Vagina (tissue), 2 donors: ENCODE measurements at places on chromosomes 16 and 17. TPM values are rescaled to one million over a fixed set of nuclear protein-coding genes. Genes with fewer than 3 reads are reported as not detected.

The KRT27 gene
- total RNA-seq: not detected

The C17orf100 gene
- total RNA-seq: 3.2 TPM

The STH gene
- total RNA-seq: not detected

The VASN gene
- 37.6 TPM for total RNA-seq

The GRB7 gene
- total RNA-seq: 23.6 TPM

- H3K27me3 ChIP-seq: no peaks in the 10 kb centered on the region
- DNase-seq: no peak
- no peak overlapping the region for H3K4me3 ChIP-seq
Measured at GRCh38 chr16:25707982-25708583, 16.3 kb downstream of the HS3ST4 start.

DNA sequence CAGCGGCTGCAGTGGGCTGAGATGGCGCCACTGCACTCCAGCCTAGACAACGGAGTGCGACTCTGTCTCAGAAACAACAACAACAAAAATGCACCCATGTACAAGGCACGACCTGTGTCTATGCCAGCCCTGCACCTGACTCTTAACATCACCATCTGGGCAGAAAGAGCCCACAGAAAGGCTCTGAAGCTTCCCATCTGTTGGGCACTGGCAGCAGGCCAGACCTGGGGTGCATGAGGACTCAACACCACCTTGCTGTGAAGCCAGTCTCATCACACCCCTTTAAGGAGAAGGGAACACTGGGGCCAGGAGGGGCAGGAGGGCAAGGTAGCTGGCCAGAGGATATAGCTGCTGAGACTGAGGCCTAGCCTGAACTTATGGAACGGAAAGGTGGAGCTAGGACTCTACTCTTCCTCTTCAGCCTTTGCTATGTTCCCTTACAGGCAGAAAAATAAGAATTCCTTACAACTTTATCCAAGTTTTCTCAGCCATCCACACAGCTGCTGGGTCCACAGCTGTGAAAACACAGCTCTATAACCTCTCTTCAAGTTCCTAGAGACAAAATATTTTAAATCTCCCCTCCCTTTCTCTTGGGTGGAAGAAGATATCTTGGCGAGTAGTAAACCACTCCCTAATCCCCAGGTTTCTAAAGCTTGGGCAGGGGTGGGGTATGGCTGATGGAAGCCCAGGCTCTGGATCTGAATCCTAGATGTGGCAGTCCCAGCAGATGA is 2.8 kb downstream of the ELOB start:
- H3K36me3 ChIP-seq: peaks cover 4% of the 10 kb centered on the region
- no peak overlapping the region for H3K4me3 ChIP-seq
- DNase-seq: no peak
- H3K4me1 ChIP-seq: peaks cover 68% of the 10 kb centered on the region
- no peaks in the 10 kb centered on the region for H3K27me3 ChIP-seq

DNA sequence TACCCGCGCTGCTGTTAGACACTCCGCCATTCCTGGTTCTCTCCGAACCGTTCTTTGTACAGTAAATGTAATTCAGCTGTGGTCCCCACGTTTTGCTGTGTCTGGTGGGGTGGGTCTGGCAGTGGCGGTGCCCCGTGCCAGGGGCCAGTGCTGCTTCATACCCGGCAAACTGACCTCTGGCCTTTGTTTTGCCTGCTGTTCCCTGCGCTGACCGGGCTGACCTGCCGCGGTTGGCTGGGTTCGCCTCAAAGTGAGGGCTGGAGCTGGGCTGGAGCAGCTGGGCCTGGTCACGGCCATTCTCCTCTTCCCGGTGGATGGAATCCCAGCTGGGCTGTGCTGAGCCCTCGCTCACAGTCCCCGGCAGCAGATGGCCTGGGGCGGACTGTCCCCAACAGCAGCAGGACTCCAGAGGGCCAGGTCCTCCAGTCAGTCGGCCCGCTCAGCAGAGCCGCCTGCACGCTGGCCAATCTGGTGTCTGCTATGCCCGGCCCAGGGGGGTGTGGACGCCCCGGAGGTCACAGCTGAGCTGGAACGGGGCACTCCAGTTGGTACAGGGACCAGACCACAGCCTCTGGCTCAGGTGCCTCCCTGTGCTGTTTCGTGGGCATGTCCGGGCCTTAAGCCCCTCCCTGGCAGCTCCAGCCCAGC is 1.5 kb upstream of the WFIKKN1 start:
- H3K4me3 ChIP-seq: no peak overlapping the region
- H3K4me1 ChIP-seq: peaks cover 42% of the 10 kb centered on the region
- H3K27ac ChIP-seq: peak overlapping the region; percentile 39

- H3K4me1 ChIP-seq: no peaks in the 10 kb centered on the region
- H3K27ac ChIP-seq: no peak overlapping the region
- no peak for DNase-seq
- H3K36me3 ChIP-seq: no peaks in the 10 kb centered on the region
- H3K4me3 ChIP-seq: no peak overlapping the region
Measured at GRCh38 chr16:833411-833810, 32.9 kb upstream of the GNG13 start.

GRCh38 chr17:70825321-70826125 is 656.2 kb downstream of the KCNJ2 start:
- no peaks in the 10 kb centered on the region for H3K27me3 ChIP-seq
- no peak overlapping the region for H3K27ac ChIP-seq
- no peaks in the 10 kb centered on the region for H3K4me1 ChIP-seq
- no peak overlapping the region for H3K4me3 ChIP-seq

DNA sequence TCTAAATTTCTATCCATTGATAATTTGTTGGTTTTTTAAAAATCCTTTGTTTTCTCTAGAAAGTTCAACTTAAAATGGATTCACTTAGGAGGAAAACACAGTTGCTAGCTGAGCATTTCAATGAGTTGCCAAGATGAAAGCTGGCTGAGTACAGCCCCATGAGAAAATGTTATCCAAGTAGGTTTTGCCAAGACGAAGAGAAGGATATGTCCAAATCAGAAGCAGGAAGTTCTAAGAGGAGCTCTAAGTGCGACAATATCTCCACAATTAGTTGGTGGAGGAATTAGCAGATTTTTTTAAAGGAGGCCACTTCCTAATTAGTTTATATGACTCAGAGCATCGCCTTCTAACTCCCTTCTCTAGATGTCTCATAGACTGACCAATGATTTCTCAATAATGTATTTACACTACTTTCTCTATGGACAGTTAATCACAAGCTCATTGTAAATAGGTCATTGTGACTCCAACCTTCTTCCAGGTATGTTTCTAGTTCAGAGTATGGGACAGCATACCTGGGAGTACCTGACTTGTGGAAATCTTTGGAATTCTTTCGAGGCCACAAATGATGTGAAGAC is 873.3 kb upstream of the SOX9 start:
- H3K36me3 ChIP-seq: no peaks in the 10 kb centered on the region
- no peaks in the 10 kb centered on the region for H3K4me1 ChIP-seq
- no peak overlapping the region for H3K27ac ChIP-seq

GRCh38 chr17:9971991-9972390 is 66.9 kb upstream of the RCVRN start:
- no peak overlapping the region for H3K4me3 ChIP-seq
- no peaks in the 10 kb centered on the region for H3K36me3 ChIP-seq
- DNase-seq: no peak
- H3K27me3 ChIP-seq: no peaks in the 10 kb centered on the region

DNA sequence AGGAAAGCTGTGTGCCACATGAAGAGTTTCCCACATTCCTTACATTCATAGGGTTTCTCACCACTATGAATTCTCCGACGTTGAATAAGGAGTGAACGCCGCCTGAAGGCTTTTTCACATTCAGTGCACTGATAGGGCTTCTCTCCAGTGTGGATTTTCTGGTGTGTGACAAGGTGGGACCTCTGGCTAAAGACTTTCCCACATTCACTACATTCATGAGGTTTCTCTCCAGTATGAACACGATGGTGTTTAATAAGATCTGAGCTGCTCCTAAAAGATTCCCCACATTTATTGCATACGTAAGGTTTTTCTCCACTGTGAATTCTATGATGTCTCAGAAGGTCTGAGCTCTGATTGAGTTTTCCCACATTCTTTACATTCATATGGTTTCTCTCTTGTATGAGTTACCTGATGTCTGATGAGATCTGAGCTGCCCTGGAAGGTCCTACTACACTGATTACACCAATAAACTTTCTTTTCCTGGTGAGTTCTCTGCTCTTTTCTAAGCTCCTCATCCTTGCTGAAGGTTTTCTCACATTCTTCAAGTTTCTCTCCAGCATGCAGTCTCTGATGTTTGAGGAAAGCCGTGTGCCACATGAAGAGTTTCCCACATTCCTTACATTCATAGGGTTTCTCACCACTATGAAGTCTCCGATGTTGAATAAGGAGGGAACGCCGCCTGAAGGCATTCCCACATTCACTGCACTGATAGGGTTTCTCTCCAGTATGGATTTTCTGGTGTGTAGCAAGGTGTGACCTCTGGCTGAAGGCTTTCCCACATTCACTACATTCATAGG is 10.0 kb downstream of the ZNF594 start:
- peaks cover 43% of the 10 kb centered on the region for H3K36me3 ChIP-seq
- no peak overlapping the region for H3K27ac ChIP-seq
- no peak for DNase-seq
- H3K4me1 ChIP-seq: no peaks in the 10 kb centered on the region
- no peak overlapping the region for H3K4me3 ChIP-seq

- no peaks in the 10 kb centered on the region for H3K27me3 ChIP-seq
- peaks cover 26% of the 10 kb centered on the region for H3K4me1 ChIP-seq
- no peaks in the 10 kb centered on the region for H3K36me3 ChIP-seq
- H3K4me3 ChIP-seq: no peak overlapping the region
- DNase-seq: no peak
Measured at GRCh38 chr16:67388191-67388590, 5.1 kb downstream of the TPPP3 start.

- H3K27me3 ChIP-seq: no peaks in the 10 kb centered on the region
- H3K4me1 ChIP-seq: peaks cover 20% of the 10 kb centered on the region
- H3K27ac ChIP-seq: peak overlapping the region; percentile 8
- DNase-seq: peak; percentile 77
- no peak overlapping the region for H3K4me3 ChIP-seq
Measured at GRCh38 chr17:15398291-15398690, 56.9 kb upstream of the TEKT3 start.
